ENCODE measurements at places on chromosomes 7 and 10.

DNA sequence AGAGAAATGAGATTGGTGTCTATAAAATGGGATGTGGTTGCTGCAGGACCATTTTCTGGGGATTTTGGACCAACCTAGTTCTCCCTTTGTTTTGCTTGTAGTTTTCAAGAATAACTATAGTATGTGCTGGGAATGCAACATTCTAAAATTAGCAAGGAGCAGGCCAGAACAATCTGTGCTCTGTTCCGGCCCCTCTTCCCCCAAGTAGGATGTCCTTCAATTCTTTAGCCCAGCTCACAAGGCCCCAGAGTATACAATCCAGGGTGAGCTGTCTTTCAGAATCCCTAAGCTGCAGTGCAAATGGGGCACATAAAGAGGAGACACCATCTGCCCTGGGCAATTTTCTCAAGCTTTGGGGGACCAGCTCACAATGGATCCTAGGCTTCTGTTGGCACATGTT is 809.1 kb downstream of the TNS3 start:
- DNase-seq: no peak

DNA sequence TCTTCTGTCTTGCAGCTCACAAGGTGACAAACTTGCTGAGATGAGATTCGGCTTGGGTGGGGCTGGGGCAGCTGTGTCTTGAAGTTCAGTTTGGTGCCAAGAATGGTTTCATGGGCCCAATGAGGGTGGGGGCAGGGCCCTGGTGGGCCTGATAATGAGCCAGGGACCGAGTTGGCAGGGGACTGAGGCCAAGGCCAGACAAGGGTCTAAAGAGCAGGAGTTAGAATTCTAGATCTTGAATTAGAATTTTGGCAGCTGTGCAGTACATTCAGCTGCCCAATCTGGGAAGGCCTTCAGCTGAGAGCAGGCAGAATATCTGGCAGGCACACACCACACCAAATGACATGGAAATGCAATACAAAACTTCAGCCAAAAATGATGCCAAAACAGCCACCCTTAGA is 1.5 kb upstream of the JAZF1 start:
- DNase-seq: no peak

- no peak for DNase-seq
Measured at GRCh38 chr7:132092106-132092505, 484.2 kb downstream of the PLXNA4 start.

DNA sequence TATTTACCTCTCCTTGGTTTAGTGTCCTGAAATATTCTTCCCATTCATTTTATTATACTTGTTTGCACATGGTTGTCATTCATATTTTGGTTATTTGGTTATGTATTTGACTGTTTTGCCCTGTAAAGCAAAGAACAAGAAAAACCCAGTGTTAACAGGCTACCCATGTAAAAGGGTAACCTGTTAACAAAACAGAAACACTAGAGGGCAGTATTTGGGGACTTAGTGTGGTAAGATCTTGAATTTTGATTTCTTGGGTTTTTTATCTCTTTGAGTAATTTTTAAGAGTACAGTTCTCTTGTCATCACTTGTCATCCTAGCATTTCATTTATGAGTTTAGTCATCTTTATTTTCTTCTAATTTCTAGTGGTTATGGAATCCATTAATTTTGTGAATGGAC is 51.3 kb downstream of the POLL start:
- no peak for DNase-seq

DNA sequence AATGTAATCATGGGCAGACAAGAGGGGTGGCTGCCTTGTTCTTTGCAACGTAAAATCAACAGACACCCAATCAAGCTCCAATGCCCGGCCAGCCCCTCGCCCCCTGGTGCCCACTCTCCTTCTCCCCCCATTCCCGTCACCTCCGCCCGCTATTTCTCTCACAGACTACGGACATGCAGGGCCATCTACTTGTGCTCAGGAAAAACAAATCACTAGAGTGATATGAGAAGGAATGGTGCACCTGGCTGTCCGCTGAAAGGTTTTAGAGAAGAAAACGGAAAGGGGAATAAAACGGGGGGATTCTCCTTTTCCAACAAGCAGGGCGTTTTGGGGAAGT is 396 bp downstream of the GRM8 start:
- no peak for DNase-seq

- no peak for DNase-seq
Measured at GRCh38 chr10:30430544-30431298, 3.3 kb upstream of the MAP3K8 start.

GRCh38 chr7:112654322-112655216 is 135.6 kb downstream of the TMEM168 start:
- DNase-seq: no peak

DNA sequence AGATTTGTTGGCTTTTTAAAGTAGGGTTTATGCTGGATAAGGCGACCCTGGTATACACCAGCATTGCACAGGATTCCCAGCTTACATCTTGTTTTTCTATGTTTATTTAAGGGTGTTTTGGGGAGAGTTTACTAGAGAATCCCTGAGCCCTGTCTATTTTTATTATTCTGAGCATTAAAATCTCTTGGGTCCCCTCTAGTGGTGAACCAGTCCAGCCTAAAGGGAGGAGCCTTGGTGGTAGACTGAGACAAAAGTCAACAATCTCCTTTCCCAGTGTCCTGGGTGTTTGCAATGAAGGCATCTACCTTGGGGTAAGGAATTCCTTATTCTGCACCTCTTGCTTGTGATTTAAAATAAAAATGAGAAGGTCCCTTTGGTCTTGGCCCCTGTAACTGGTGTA is 38.2 kb downstream of the ANTXRL start:
- no peak for DNase-seq

DNA sequence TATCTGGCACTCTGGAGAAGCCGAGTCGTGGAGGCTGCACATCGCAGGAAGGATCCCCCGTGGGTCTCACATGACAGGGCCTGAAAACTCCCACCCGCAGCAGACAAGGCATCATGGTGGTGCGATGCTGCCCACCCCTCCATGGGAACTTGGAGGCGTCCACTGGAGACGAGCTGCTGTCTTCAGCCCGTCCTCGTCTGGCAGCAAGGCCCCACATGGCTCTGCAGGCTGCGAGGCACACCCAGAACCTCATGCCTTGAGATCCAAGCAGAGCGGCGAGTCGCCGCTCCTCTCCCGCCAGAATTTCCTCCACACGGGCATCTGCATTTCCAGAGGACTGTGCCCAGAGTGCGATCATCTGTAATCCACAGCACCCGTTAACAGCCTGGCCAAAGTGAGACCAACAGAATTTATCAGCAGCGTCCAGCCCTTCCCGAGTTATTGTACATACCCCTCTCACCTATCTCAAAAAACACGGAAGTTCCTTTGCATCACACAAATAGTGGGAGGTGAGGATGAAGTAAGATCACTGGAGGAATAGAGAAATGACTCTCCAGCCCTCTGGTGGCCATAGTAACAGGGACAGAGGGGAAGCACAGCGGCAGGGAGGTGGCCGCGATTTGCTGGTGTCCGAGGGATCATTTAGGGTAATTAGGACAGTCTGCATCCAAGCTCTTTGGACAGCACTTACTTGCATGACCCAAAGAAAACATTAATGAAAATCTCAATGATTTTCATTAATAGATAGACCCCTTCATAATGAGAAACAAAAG is 292.4 kb downstream of the USP6NL start:
- no peak for DNase-seq

GRCh38 chr10:58467931-58468635 is 44.6 kb upstream of the BICC1 start:
- no peak for DNase-seq

- DNase-seq: no peak
Measured at GRCh38 chr10:43055991-43056567, 20.8 kb upstream of the RET start.

- DNase-seq: no peak
Measured at GRCh38 chr7:51472873-51473272, 156.3 kb upstream of the COBL start.

DNA sequence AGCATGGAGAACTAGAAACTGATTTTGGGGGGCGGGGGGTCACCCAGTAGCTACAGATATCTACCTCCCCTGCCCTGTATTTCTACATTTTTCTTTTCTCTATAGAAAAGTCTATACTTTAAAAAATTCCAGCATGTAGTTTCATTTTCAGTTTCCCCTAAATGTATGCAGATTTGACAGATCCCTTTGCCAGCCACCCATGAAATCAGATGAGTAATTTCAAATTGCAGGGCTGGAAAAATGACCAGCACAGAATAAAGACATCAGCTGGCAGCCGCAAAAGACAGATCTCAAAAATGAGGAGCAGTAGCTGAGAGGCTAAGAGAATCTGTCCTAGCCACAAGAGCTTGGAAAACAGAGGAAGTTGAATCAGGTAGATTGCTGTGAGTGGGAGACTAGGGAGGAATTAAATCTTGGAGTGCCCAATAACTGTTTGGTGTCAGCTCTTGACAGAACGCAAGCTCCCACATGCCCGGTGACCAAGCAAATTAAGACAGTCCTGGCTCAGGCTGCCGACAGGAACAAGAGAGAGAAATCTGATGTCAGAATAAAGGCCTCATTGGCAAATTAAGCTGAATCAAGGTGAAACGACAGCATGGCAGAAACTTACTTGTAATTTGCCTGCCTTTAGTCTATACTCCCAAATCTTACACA is 24.5 kb downstream of the ADRB1 start:
- no peak for DNase-seq

GRCh38 chr7:35375516-35375915 is 121.6 kb upstream of the TBX20 start:
- no peak for DNase-seq

- peak; percentile 58 for DNase-seq
Measured at GRCh38 chr10:36023939-36024338, 381.8 kb upstream of the FZD8 start.

DNA sequence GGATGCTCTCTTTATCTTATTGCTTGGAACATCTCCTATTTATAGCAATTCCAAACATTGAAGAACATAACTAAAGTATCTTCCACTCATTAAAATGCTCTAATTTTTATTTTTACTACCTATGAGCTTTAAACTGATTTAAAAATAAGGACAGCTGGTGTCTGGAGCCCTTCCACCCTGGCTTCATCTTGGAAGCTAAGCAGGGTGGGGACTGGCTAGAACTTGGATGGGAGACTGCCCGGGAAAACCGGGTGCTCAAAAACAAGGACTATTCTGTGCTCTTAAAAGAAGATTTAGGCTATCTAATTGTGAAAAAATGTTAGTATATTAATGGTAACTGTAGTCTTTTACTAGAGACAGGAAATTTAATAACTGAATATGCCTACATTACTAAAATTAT is 69.2 kb downstream of the ARMC3 start:
- DNase-seq: no peak

DNA sequence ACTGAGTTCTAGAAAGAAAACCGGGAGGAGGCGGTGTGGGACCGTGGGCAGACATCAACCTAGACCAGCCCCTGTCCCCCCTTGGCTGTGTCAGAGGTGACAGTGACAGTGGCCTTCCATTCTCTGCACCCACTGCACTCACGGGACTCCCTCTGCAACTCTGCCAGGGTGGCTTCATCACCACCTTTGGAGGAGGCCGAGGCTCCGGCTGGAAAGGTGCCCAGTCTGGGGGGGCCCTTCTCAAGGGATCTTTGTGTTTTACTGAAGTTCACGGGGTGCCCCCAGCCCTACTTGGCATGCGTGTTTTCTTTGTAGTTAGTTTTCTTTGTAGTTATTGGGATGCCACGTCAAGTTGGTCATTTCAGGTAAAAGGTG is 417.6 kb downstream of the DNAJB6 start:
- DNase-seq: no peak

- DNase-seq: no peak
Measured at GRCh38 chr10:50968386-50969091, 83.1 kb upstream of the A1CF start.

- no peak for DNase-seq
Measured at GRCh38 chr10:58838561-58839208, 326.0 kb downstream of the BICC1 start.

DNA sequence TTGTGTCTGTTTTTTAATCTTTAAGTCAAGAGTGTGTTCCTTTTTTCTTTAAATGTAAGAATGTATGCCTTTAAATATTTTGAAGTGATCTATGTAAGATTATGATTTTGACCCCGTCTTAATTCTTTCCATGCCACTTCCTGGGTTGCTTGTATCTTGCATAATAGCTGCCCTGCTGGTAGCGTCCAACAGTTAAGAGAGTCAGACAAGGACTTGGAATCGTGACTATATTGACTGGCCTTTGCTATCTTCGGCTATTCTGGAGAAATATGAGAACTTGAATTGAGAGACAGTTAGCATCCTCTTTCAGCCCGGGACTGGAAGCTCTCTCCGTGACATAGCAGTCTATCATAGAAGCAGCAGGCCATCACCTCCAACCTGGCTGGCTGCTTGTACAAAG is 13.0 kb downstream of the NRP1 start:
- no peak for DNase-seq

- no peak for DNase-seq
Measured at GRCh38 chr7:2373124-2373556, 18.5 kb downstream of the EIF3B start.

- DNase-seq: no peak
Measured at GRCh38 chr10:31623947-31624346, 304.7 kb downstream of the ARHGAP12 start.

DNA sequence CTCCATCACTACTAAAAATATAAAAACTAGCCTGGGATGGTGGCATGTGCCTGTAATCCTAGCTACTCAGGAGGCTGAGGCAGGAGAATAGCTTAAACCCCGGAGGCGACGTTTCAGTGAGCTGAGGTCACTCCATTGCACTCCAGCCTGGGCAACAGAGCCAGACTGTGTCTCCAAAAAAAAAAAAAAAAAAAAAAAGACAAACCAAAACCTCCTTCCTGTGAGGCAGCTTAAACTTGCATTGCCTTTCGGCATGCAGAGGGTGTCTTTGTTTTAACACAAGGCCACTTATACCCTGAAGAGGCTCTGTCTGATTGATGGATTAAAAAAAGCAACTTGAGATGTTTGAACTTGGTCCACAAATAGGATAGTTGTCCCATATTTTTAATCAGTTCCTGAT is 128.4 kb upstream of the RSU1 start:
- DNase-seq: no peak

DNA sequence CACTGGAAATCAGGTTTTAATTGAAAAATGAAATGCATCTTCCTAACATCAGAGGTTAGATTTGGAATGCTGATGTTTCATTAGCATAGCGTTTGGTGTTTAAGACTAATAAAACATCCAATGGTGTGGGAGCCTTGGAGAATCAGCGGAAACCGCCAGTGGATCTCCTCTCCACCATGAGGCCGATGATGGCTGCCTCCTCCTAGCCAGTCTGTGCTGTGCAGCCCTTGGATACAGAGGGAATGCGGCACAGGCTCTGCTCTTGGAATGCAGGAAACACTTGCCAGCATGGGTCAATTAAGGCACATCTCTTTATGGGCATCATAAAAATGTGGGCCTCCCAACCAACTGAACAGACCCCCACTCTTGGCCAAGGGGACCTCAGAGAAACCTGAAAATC is 259.9 kb downstream of the GLRX3 start:
- no peak for DNase-seq

GRCh38 chr7:130831817-130832481 is 97.9 kb upstream of the KLF14 start:
- no peak for DNase-seq

GRCh38 chr10:90087197-90088023 is 386.0 kb downstream of the KIF20B start:
- DNase-seq: no peak
